Activated naive CD4-positive, alpha-beta T cell (primary cell): ENCODE measurements at places on chromosomes 2 and 18.

DNA sequence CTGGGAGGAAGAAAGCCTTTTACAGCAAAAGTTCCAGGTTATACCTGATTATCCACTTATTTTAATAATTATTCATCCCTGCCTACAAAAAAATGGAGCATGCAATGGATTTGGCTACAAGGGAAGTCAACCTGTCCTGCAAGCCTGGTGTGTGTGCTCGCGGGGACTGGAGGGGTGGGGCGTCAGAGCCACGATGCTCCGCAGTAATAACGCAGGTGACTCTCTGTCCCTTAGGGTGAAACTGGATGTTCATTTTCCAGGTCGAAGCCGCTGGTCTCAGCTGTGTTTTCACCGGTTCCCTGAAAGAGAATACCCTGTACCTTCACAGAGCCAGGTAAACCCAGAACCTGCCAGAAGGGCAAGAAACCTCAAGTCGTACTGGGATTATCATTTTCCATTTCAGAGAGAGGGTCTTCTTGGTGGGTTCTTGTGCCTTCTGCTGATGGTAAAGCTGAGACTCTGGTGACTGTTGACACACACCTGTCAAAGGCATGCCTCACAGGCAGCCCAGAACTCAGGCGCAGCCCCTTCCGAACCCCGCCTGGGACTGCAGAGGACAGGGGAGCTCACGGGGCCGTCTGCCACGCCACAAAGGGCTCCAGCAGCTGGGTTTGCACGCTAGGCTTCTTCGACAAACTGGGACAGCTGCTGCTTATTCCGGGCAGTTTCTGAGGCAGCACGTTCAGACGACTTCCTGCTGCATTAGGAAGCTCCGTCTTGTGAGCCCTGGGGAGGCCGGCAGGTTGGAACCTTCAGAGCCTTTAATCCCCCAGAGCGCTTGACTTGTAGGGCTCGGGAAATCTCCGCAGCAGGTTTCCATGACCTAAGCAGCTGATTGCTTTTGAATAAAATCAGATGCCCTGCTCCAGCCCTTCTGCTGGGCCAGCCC is 58.6 kb downstream of the KCNG2 start:
- no peak for DNase-seq

GRCh38 chr2:37471994-37472393 is 127.6 kb downstream of the QPCT start:
- DNase-seq, result no peak

DNA sequence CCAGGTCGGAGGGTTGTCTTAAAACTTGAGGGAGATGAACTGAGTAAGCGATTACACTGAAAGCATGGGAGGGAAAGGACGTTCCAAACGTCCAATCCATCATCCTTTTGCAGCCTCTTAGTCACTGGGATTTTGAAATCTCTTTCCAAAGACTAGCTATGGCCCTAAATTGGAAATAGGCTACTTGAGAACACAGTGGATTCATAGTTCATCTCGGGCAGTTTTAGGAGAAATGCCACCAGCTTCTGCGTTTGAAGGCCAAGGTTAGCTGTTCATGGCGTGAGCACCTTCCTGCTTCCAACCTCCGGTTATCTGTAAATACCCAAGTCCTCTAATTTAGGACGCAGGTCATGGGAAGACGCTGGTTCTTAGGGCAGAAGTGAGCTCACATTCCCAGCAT is 821 bp upstream of the EML6 start:
- no peak for DNase-seq

DNA sequence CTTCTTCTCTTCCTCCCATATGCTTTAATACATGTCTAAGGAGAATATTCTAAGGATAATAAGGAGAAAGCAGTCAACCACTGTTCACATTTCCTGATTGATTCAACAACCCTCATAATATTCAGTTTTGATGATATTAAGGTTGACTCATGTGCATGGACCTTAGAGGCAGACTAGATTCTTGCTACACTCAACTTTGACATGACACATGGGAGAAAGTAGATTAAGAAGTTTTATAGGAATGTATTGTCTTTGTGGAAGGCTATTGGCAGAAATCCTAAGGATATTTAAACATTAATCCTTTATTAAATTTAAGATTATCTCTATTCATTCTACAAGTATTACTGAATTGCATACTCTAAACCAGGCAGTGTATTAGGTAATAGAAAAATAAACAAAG is 309.1 kb upstream of the CYRIA start:
- no peak for DNase-seq

- DNase-seq, result no peak
Observed at GRCh38 chr2:161208527-161209139, 48.4 kb downstream of the TANK start.

DNA sequence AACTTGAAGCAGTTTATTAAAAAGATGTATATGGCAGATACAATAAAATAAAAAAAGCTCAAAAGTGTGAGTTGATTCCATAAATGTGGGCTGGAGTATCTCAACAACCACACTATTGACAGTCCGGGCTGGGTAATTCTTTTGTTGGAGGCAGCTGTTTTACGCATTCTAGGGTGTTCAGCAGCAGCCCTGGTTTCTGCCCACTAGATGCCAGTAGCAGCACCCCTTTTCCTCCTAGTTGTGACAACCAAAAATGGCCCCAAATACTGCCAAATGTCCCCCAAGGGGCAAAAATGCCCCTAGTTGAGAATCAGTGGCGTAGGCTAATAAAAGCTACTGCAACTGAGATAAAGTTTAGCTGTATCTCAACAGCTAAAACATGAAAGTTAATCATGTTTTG is 44.8 kb downstream of the CHMP3 start:
- no peak for DNase-seq

- DNase-seq, result no peak
Observed at GRCh38 chr2:160317181-160318099, 117.4 kb upstream of the ITGB6 start.
